Activated CD8-positive, alpha-beta memory T cell treated with anti-CD3 and anti-CD28 coated beads for 4 hours (primary cell): ENCODE measurements at places on chromosomes 2 and 18.

GRCh38 chr18:39318008-39318407 lies 1752.4 kb upstream of the CELF4 start:
- no peak for DNase-seq

GRCh38 chr2:196927376-196928225 lies 1.1 kb upstream of the PGAP1 start:
- peak; percentile 17 for DNase-seq

DNA sequence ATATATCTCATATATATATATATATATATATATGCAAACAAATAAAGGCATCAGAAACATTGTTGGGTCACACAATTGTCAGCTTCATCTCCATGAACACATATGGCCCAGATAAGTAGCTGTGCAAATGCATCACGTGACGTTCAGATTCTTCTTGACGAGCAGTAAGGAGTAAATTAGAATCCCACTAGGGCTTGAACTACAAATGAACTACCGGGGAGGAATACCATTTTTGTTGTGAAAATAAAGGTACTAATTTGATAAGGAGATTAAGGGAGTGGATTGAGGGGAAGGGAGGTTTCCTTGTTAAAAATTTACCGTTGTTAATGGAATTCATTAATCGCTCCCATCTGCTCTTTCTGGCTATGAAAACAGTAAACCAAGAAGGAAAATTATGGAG lies 186.5 kb upstream of the COPS8 start:
- no peak for DNase-seq

DNA sequence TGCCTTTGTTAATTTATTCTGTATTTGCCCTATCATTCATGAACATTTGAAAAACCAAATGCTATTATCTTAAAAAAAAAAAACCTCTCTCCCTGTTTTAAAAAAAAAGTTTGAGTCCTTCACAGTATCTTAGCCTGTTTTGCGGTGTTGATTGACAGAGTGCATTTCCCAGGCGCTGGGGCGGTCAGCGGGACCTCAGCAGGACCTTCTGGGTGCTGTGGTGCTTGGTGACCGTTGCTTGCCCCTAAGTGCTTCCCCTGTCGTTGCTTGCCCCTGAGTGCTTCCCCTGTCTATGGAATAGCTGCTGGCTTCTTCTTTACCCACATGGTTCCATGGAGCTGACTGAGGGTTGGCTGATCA lies 12.1 kb downstream of the ATP6V1C2 start:
- no peak for DNase-seq

GRCh38 chr2:72824224-72824842 lies 1.5 kb downstream of the EXOC6B start:
- no peak for DNase-seq

GRCh38 chr2:202299712-202300111 lies 34.1 kb downstream of the NOP58 start:
- no peak for DNase-seq

- DNase-seq, result no peak
These were observed 159.9 kb downstream of the ZNF521 start for GRCh38 chr18:25192065-25192464.

- no peak for DNase-seq
These were observed 10.9 kb downstream of the NHEJ1 start for GRCh38 chr2:219149667-219150066.

- peak; percentile 7 for DNase-seq
These were observed 33.4 kb upstream of the KLHL29 start for GRCh38 chr2:23351388-23352141.
